ENCODE measurements at places on chromosomes 5 and 9.

- DNase-seq = no peak
These were observed 42.8 kb downstream of the TEX10 start for GRCh38 chr9:100309992-100310391.

GRCh38 chr9:25703701-25704357 lies 25.6 kb upstream of the TUSC1 start:
- no peak for DNase-seq

- no peak for DNase-seq
These were observed 4.4 kb downstream of the NDST1 start for GRCh38 chr5:150512368-150512747.

DNA sequence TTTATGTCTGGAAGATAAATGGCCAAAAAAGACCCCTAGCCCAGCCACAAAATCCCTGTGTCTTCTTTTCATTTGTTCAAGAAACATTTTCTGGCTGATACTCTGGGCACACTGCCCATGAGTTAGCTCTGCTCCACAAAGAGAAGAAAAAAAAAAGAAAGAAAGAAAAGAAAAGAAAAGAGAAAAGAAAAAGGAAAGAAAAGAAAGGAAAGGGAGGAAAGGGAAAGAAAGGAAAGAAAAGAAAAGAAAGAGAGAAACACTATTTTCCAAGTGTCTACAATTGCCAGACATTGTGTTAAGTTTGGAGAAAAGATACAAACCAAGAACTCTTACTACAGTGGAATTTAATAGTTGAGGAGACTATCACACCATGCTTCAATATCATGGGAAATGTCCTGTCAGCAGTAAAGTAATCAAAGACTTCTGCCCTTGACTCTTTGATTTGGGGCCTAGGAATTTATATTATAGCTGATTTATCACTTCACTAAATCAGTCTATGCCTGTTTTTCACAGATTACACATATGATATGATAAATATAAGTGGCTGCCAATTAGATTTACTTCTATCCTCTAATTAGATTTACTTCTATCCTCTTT lies 3.0 kb downstream of the TRMO start:
- DNase-seq = no peak

DNA sequence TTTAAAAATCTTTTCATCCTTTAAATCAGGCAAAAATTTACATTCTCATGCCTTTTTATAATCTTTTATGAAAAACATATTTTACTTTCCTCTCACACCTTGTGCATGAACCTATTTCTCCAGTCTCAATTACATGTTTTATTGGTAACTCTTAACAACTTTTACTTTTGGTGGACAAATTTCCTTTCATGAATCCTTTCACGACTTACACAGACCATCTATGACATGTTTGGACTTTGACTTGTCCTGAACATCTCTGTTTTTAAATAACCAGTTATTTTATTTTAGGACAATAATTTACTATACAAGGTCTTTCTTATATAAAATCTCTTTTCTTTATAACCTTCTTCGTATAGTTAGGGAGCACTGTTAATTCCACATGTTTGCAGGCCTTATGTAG lies 26.5 kb upstream of the MTMR12 start:
- no peak for DNase-seq

DNA sequence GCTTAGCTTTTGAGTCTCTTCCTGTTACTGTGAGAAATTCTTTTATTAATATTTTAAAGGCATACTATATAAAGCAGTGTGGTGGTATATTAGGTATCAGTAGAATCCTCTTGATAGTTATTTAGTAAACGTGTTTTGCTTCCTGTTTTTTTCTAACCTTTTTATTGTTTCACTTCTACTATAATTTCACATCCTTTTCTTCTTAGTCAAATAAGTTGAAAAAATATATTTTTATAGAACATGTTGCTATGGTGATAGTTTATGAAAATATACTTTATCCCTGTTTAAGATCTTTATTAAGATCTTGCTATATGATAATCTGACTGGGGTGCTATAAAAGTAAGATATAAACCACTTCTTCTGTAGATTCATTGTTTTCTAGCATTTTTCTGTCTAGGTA lies 2.1 kb downstream of the POLK start:
- DNase-seq = no peak

GRCh38 chr9:76181781-76182180 lies 212.4 kb downstream of the RFK start:
- no peak for DNase-seq

DNA sequence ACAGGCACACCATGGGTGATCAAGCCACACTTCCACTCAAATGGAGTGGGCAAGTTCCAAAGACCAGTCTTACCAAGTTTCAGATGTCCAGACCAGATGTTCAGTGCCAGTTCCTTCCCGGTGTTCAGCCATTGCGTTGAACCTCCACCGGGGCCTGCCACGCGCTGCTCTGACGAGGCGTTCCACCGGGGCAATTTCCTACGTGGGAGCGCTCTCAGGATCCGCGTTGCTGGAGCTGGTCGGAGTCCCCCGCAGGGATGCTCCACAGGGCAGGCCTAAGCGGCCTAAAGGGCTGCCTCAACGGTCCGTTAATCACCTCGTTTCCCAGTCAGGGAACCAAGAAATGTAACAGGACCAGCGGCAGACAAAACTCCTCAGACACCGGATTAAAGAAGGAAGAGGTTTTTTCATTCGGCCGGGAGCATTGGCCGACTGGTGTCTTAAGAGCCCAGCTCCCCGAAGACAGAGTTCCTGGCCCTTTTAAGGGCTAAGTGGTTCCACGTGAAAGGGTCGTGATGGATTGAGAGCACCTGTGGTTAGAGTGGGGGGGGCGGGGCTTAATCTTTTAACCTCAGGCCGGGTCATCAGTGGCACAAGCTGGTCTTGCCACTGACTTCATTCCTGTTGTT lies 35.7 kb upstream of the PPP1R26 start:
- DNase-seq = no peak

DNA sequence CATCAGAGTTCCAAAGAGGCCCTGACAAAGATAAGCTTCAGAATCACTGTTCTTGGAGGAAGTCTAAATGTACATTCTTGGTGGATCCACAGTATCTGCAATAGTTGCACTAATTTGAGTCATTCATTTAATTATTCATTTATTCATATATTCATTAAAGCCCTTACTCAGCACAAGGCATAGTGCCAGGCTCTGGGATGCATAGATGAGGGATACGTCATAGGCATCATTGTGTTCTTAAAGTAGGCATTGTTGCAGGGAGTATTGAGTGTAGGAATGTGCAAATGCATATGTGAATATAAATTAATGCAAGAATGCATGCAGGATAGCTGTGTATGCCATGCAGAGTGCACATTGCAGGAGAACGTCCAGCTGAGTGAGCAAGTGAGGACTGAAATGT lies 100.7 kb downstream of the DRD1 start:
- no peak for DNase-seq

DNA sequence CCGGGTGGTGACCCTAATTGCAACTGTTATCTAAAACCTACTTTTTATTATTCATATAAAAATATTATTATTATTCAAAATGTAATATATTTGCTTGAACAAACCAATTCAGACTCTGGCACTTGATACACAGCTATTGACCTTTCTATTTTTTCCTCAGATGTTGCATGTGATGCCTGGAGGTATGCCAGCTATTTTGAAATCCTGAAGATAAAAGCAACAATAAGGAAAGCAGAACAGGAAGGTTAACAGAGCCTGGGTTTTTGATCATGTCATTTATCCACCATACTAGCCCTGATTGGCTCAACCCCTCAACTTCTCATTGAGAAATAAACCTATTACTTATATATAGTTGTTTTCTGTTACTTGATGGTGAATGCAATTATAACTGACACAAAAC lies 340.9 kb upstream of the KIF2A start:
- DNase-seq = no peak

- DNase-seq = no peak
These were observed 1.7 kb upstream of the HBEGF start for GRCh38 chr5:140348104-140348503.

DNA sequence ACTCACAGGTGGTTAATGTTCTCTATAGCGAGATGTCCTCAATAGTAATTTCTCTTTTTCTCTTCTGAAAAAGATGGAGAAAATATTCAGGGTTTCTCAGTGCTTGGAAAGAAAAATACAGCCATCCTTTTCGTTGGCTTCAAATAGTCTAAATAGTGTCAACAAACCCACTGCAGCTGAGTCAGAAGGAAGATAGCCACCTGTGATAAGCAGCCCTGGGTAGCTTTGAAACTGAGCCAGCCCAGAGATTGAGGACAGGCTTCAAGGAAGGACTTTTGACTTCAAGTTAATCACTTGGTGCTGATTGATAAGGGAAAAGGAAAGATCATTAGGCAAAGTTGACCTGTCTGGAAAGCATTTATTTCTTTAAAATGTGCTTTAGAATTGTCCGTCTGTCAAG lies 78.7 kb upstream of the TYRP1 start:
- no peak for DNase-seq

DNA sequence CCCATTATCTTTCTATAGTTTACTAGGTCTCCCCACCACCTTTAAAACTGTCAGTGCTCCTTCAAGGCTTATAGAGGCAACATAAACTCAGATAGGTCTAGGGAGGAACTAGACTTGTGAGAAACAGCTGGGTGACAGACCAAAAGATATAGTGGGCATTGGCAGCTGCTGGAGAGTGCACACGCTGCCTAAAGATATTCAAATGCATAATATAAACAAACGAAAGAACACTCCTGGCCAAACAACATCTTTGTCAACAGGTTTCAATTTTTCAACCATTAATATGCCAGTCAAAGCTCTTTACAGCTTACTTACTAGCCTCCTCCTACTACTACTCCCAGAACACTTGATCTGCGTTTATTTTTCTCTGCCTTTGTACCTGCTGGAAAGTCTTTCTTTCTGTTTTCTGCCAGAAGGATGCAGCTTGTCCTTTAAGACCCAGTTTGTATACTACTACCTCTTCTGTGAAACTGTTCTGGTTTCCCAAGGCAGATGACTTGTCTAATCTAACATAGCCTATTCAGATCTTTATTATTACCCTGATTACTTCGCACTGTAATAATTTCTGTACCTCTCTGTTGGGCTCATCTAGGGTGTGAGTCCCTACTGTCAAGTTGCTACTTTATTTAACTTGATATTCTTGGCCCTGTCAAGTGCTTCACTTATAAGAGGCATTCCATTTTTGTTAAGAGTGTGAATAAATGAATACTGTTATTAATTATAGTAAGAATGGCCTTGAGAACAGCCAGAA lies 14.3 kb downstream of the KDM3B start:
- DNase-seq = no peak

Measured in left renal cortex interstitium (tissue), 4 donors.